Central memory CD8-positive, alpha-beta T cell (primary cell): ENCODE measurements at places on chromosomes 7 and 10.

DNA sequence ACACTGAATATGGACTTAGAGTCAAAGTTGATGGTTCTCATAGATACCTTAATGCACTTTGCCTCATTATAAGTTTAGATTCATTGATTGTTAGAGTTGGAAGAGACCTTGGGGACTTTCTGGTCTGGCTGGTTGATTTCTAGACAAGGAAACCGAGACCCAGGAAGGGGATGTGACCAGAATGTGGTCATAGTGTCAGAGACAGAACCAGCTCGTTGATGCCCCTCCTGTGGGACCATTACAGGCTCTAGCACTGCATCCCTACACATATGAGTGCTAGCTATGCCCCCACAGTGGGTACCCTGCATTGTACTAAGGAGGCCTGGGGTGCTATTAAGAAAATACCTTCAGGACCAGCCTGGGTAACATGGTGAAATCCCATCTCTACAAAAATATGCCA is 306.6 kb downstream of the CAMK1D start:
- no peak overlapping the region for H3K4me3 ChIP-seq
- DNase-seq = no peak
- peak overlapping the region; percentile 16 for H3K27ac ChIP-seq

DNA sequence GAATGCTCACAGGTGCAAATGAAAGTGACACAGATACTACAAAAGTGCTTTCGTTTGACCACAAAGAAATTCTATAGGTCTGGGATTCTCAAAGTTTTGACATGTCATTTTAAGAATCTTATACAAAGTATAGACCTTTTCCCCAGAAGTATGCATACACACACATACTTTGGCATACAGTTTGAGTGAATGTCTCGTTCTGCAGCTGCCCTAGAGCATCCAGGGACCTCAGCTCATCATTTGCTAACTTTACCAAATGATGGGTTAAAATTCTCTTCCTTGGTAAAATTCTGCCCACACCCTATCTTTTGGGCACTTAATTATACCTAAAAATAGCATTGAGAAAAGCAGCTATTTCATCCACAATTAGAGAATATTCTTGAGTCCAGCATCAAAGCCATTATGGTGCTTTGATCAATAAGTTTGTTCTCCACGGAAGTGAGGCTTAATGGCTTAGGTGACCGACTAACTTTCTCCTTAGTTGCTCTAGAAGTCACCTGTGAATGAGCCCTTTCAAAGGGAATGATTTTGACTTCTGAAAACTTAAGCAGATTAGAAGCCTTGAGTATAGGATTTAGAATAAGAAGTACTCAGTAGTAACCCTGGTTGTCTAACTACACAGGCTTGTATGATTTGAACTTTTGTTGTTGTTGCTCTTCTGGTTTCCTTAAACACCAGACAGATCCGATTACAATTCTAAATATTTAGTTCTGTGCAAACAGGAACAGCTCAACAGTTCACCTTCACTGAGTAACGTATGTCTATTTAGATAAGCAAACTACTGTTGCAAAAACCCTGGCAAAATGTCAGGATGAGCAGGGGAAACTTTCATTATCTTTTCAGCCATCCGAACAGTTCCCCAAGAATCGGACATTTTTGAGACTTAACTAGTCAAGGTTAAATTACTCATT is 70.6 kb downstream of the CNNM2 start:
- H3K27me3 ChIP-seq = no peaks in the 10 kb centered on the region
- H3K4me1 ChIP-seq = no peaks in the 10 kb centered on the region
- no peaks in the 10 kb centered on the region for H3K36me3 ChIP-seq
- no peak overlapping the region for H3K4me3 ChIP-seq
- no peak overlapping the region for H3K27ac ChIP-seq

DNA sequence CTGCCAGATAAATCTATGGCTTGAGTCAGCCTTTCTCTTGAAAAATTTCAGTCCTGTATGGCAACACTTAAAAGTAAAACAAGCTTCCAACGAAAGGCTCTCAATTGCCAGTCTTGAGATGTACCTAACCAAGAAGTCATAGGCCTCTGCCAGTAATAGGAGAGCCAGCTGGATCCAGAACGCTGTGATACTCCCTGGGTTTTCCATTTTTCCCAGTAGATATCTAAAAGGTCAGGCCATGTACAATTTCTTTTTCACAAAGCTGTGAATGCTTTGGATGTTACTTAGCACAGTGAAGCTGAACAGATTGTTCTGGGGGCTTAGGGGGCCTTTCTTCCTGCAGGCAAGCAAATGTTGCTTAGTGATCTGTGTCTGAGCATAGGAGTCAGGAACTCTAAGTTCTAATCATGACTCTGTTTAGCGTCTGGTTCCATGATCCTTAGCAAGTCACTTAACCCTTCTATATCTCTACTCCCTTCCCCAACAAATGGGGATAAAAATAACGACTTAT is 86.5 kb downstream of the ARMH3 start:
- H3K27me3 ChIP-seq = no peaks in the 10 kb centered on the region
- peaks cover 22% of the 10 kb centered on the region for H3K36me3 ChIP-seq
- H3K4me1 ChIP-seq = peaks cover 18% of the 10 kb centered on the region
- H3K4me3 ChIP-seq = no peak overlapping the region

GRCh38 chr7:121873289-121874194 is 581 bp downstream of the PTPRZ1 start:
- no peak for DNase-seq
- peaks cover 6% of the 10 kb centered on the region for H3K4me1 ChIP-seq
- H3K27ac ChIP-seq = no peak overlapping the region
- H3K36me3 ChIP-seq = no peaks in the 10 kb centered on the region
- H3K27me3 ChIP-seq = peaks cover 27% of the 10 kb centered on the region

GRCh38 chr10:114755537-114755936 is 66.0 kb upstream of the FHIP2A start:
- peaks cover 1% of the 10 kb centered on the region for H3K36me3 ChIP-seq
- no peaks in the 10 kb centered on the region for H3K27me3 ChIP-seq
- no peak overlapping the region for H3K4me3 ChIP-seq

DNA sequence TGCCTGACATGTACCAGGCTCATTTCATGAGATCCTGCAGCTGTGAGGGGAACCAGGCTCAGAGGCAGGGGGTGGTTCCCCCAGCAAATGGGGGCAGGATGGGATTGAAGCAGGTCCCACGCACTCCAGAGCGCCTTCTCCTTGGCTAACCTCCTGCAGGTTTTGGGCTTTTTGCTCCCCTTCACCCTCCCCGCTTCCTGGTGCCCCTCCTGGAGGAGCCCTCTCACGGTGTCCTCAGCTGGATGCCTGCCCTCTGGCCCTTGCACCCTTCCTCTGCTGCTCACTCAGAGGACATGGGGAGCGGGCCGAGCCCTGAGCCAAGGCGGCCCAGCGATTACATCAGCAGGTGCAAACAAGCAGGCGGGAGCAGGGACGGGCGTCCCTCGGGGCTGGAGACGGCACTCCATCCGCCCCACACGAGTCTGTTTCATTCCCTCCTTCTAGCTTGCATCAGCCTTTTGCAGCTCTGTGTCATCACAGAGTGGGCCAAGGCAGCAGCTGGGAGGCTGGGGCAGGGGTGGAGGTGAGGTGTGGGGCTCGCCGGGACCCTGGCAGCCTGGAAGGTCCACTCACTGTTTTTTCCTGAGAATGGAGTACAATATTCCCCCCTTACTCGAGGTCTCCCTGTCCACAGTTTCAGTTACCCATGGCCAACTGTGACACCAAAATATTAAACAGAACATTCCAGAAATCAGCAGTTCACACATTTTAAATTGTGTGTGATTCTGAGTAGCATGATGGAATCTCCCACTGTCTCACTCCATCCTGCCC is 52.7 kb upstream of the SLC29A3 start:
- no peak overlapping the region for H3K4me3 ChIP-seq
- H3K27ac ChIP-seq = no peak overlapping the region
- H3K27me3 ChIP-seq = no peaks in the 10 kb centered on the region
- no peak for DNase-seq

GRCh38 chr10:31650010-31650409 is 278.6 kb downstream of the ARHGAP12 start:
- no peaks in the 10 kb centered on the region for H3K36me3 ChIP-seq
- H3K4me1 ChIP-seq = no peaks in the 10 kb centered on the region
- peaks cover 55% of the 10 kb centered on the region for H3K27me3 ChIP-seq
- no peak overlapping the region for H3K4me3 ChIP-seq
- no peak overlapping the region for H3K27ac ChIP-seq

- peak overlapping the region; percentile 26 for H3K27ac ChIP-seq
- peaks cover 22% of the 10 kb centered on the region for H3K4me1 ChIP-seq
- no peak for DNase-seq
- H3K36me3 ChIP-seq = peaks cover 2% of the 10 kb centered on the region
- H3K4me3 ChIP-seq = no peak overlapping the region
Observed at GRCh38 chr7:142670511-142670910, 78.8 kb upstream of the PRSS1 start.

DNA sequence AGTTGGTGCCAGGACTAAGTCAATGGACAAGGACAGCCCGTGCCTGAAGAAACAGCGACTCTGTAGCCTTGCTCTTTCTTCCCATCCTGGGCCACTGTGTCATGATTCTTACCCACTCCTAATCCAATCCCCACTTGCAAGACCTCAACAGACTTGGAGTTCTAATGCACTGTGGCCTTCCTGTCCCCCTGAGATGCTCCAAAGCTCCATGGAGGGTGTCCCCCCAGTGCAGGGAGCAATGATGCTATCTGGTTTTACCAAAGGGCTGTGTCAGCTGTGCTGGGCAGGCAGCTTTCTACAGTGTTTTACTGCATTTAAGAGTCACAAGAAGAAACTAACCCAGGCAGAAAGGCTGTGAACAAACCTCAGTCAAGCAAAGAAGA is 108.1 kb downstream of the PRKAG2 start:
- H3K4me3 ChIP-seq = peak overlapping the region; percentile 70
- H3K27ac ChIP-seq = peak overlapping the region; percentile 92
- H3K36me3 ChIP-seq = peaks cover 7% of the 10 kb centered on the region
- DNase-seq = no peak
- H3K4me1 ChIP-seq = peaks cover 41% of the 10 kb centered on the region

DNA sequence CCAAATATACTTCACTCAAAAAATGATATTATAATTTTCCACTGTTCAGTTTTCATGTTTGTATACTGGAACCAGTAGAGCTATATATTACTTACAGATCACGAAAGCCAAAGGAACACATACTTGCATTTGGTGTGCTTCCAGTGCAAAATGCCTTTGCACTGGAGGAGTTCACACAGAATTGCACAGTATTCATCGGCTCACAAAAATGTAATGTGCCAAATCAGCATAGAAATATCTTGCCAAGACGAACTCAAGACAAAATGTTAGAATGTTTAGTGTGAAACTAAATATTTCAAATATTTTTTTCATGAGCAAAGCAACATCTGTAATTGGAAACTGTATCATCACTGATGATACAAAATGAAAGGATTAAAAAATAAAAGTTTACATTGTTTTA is 646.2 kb upstream of the SEMA3D start:
- H3K4me3 ChIP-seq = no peak overlapping the region
- H3K27me3 ChIP-seq = no peaks in the 10 kb centered on the region
- H3K27ac ChIP-seq = no peak overlapping the region
- H3K36me3 ChIP-seq = no peaks in the 10 kb centered on the region

GRCh38 chr7:20283385-20283784 is 47.3 kb upstream of the ITGB8 start:
- no peaks in the 10 kb centered on the region for H3K36me3 ChIP-seq
- no peak for DNase-seq
- peaks cover 5% of the 10 kb centered on the region for H3K4me1 ChIP-seq
- H3K27ac ChIP-seq = no peak overlapping the region
- H3K4me3 ChIP-seq = no peak overlapping the region

DNA sequence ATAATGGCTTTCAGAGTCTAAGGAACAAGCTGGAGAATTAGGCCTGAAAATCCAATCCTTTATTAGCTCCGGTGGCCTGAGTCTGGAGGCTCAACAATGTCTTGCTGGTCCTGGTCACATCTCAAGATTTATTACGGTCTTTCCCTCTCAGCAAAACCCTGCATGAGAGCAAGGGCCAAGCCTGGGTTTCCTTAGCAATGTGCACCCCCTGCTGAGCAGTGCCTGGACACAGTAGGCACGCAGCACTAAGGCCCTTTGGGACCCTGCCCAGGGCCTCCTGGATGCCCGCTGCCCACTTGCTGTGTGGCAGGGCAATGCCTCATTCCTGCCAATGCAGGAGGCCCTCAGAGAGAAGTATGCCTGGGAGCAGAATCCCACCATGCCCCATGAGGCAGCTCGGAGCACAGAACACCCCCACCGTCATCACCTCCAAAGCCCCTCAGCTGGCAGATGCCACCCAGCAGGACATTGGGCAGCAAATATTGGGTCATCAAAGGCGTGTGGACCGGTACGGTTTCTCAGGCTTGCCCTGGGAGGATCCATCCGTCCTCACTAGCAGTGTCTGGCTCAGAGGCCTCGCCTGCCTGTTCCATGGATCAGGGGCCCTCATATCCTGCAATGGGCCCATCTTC is 156.4 kb downstream of the OAT start:
- no peaks in the 10 kb centered on the region for H3K36me3 ChIP-seq
- no peak overlapping the region for H3K4me3 ChIP-seq
- H3K27me3 ChIP-seq = peaks cover 20% of the 10 kb centered on the region
- H3K4me1 ChIP-seq = no peaks in the 10 kb centered on the region

- no peak for DNase-seq
- peaks cover 11% of the 10 kb centered on the region for H3K4me1 ChIP-seq
Observed at GRCh38 chr7:44707558-44708230, 41.0 kb upstream of the ZMIZ2 start.

GRCh38 chr7:51289623-51290303 is 26.8 kb downstream of the COBL start:
- H3K36me3 ChIP-seq = no peaks in the 10 kb centered on the region
- H3K27me3 ChIP-seq = peaks cover 19% of the 10 kb centered on the region
- DNase-seq = no peak
- H3K27ac ChIP-seq = no peak overlapping the region

GRCh38 chr7:1070544-1071011 is 17.3 kb upstream of the GPER1 start:
- H3K4me1 ChIP-seq = peaks cover 4% of the 10 kb centered on the region
- no peak overlapping the region for H3K4me3 ChIP-seq
- no peak overlapping the region for H3K27ac ChIP-seq
- no peaks in the 10 kb centered on the region for H3K27me3 ChIP-seq
- peaks cover 4% of the 10 kb centered on the region for H3K36me3 ChIP-seq

DNA sequence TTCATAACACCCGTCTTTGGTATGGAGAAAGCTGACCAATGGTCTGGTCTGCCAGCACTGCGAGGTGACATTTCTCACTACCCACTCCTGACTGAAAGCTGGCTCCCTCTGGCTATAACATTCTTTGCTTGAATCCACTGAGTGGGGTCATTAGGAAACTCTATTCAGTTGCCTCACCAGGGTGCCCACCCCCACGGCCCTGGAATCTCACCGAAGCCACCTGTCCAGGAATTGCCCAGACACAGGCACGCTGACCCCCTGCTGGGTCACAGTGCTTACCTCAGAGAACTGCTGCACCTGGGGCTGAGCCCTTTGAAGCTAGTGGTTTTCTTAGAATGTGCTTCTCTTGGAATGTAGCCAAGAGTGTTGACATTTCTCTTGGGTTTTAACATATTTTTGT is 28.6 kb downstream of the HECW1 start:
- no peaks in the 10 kb centered on the region for H3K36me3 ChIP-seq
- no peak overlapping the region for H3K27ac ChIP-seq
- no peaks in the 10 kb centered on the region for H3K4me1 ChIP-seq
- DNase-seq = no peak

- no peak overlapping the region for H3K27ac ChIP-seq
- DNase-seq = no peak
- H3K4me3 ChIP-seq = no peak overlapping the region
- H3K36me3 ChIP-seq = no peaks in the 10 kb centered on the region
Observed at GRCh38 chr10:80070057-80070456, 8.4 kb upstream of the TMEM254 start.
